Left ventricle myocardium superior (tissue), 1 donor: ENCODE measurements at places on chromosomes 7 and 10. TPM values are rescaled to one million over a fixed set of nuclear protein-coding genes. Genes with fewer than 3 reads are reported as not detected.

DNA sequence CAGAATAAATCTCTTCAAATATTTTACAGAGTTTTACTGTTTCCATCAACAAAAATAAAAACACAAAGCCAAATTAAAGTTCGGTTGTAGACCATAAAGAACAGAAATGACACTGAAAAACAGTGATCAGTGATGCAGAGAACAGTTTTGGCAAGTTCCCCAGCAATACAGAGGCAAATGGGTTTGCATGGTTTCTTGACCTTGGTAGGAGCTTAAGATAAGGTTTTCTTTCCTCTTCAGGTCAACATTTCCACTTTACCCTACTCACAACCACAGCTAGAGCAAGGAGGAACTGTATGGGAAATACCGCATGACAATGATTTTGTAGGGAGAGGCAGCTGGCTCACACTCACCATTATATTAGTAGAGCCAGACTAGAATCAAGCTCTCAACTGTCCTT is 199.5 kb downstream of the SH2D4B start:
- DNase-seq: no peak

H2BK1 gene
- not detected for total RNA-seq

- DNase-seq: no peak
These were observed 17.0 kb upstream of the NUP42 start for GRCh38 chr7:23164846-23165245.

- no peak for DNase-seq
These were observed 530.9 kb downstream of the PTPRN2 start for GRCh38 chr7:158056761-158057160.

CPEB3 gene
- 18.0 TPM for total RNA-seq

DNA sequence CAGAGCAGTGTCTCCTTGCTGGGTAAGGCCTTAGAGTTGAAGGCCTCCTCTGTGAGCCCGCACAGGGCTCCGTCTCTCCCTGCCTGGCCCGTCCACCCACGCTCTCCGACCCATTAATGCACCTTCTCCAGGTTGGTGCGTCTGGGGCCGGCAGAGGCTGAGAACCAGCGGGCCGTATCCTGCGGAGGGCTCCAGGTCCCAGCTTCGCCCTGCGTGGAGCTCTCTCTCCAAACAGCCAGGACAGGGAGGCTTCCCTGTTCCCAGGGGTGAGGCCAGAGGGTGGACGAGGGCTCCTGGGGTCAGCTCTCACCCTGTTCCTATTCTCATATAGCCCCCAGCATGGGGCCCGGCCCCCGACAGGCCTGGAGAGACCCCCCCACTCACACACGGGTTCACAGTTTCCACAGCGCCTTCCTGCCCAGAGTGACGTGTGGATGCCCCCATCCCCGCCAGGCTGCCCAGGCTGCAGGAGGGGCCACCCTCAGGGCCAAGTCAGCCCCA is 34.6 kb downstream of the GET4 start:
- no peak for DNase-seq

KCND2 gene
- total RNA-seq: 0.07 TPM

- DNase-seq: no peak
These were observed 923 bp upstream of the CREB3L2 start for GRCh38 chr7:138002828-138003189.

- DNase-seq: peak; percentile 55
These were observed 29.3 kb upstream of the CRYGN start for GRCh38 chr7:151469281-151469680.

GRCh38 chr7:24718977-24719491 is 38.2 kb downstream of the GSDME start:
- DNase-seq: no peak
